GM19239 (cell line): ENCODE measurements at places on chromosomes 3 and 15.

DNA sequence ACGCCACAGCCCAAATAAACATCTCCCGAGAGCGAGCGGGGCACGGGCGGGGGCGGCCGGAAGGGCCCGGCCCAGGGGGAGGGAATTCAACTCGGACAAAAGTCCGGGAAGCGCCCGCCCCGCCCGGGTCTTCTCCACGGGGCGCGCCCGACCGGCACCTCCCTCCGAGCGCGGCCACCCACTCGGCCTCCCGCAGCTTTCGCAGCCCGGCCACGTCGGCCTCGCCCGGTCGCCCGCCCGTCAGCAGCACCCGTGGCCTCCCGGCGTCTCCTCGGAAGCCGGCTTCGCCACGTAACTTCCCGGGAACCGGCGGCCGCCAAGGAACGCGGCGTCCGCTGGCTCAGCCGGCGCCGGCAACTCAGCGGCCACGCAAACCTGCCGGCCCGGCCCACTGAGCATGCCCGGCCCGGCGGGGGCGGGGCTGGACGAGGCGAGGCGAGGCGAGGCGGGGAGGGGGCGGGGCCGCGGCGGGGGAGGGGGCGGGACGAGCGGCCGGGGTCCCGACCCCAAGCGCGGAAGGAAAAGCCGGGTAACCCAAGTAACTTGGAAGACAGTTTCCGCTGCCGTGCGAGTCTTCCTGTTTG is at the start of gene TJP1:
TJP1 (minus strand) TSS at position 369 of the 584 bp plus-strand sequence. CDS start 440 bp downstream, outside the sequence.
- DNase-seq: no peak

- no peak for DNase-seq
Measured at GRCh38 chr3:80470433-80470832, 702.6 kb upstream of the ROBO1 start.

DNA sequence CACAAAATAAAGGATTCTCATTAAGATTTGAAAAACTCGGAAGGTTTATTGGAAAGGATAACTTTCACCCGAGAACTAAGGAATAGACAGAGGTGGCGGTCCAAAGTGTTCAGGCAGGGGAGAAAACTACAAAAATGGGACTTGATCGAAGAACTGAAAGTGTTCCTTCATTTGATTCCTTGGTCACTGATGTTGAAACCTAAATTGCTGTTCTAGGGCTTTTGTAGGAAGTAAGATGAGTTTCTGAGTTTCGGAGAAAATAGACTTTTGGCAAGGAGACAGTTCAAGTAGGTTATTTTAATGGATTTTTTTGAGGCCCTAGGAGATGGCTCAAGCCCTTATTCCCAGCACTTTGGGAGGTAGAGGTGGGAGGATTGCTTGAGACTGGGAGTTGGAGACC is 1.4 kb downstream of the TRIP4 start:
- no peak for DNase-seq

DNA sequence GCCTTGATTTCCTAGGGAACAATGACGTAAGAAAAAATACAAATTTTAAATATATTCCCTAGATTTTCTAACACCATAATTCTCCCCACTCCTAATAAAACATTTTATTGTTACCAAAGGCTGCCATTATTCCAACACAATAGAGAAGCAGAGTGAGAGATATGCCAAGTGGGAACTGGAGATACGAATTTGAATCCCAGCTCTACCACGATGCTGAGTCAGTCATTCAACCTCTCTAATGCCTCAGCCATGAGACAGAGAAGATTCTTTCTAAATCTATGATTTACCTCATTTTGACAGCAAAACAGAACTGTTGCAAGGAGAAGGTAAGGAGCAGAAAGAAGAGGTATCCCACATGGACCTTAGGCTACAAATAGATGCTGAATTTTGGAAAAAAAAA is 112.5 kb downstream of the IGF2BP2 start:
- no peak for DNase-seq

- no peak for DNase-seq
Measured at GRCh38 chr3:169053427-169053826, 610.1 kb downstream of the MECOM start.

DNA sequence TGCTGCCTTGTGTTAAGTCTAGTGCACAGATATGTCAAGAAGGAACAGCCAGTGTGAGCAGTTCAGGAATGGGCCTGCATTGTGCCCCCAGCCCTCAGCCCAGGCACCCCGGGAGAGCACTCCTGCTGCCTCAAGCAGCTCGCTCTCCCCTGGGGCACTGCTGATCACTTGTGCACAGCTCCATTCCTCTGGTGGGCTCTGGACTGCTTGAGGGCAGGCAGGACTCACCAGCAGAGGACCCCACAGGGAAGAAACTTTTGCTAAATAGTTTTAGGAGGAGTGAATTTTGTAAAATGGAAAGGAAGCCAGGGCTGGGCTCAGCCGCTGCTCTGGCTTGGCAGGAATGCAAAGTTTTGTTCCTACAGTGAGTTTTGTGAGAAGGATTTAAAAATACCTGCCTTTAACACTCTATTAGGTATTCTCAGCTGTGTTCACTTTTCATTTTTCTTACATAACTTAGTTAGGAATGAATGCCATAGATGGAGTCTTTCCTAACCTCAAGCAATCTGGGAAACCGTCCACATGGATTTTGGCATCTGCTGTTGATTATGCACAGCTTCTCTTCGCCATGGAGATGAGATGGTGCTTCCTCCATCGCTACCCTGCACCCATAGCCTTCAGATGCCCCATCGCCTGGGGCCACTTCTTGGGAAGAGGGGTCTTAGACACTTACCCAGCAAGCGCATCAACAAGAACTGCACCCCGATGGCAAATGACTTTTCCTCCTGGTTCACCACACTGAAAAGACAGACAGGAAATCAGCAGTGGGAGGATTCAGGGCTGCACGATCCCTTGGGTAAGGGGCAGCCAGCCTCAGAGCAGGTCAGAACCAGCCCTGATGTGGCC is 42.3 kb upstream of the RAB6B start:
- no peak for DNase-seq

- DNase-seq: no peak
Measured at GRCh38 chr3:52046186-52046901, 10.0 kb downstream of the DUSP7 start.

- DNase-seq: no peak
Measured at GRCh38 chr15:29880341-29880740, 58.1 kb upstream of the TJP1 start.

GRCh38 chr15:36079021-36079420 is 500.4 kb upstream of the CDIN1 start:
- DNase-seq: no peak

GRCh38 chr3:129764090-129764489 is 129.4 kb downstream of the TMCC1 start:
- DNase-seq: no peak

DNA sequence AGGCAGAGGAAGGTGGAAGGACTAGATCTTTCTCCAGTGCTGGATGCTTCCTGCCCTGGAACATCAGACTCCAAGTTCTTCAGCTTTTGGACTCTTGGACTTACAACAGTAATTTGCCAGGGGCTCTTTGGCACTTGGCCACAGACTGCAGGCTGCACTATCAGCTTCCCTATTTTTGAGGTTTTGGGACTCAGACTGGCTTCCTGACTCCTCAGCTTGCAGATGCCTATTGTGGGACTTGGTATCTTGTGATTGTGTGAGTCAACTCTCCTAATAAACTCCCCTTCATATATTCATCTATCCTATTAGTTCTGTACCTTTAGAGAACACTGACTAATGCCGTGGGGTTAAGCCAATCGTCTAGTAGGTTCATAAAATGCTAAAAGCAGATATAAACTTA is 8.8 kb upstream of the B3GNT5 start:
- no peak for DNase-seq

DNA sequence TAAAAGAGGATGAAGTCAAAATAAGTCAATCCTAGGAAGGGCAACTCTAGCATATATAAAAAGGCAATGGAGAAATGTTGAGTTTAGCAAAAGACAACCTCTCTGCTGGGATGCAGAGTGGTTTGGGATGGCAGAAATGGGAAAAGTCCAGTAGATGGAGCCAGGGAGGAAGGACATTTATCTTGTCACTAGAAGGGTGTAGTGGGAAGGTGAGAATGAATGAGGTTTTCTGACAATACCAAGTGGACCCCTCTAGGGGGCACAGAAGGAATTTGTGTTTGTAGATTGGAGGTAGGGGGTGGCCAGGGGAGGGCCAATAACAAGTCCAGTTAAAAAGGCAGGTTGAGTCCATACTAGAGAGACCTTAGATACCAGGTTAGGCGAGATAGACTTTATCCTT is 80.0 kb downstream of the THSD4 start:
- DNase-seq: no peak

DNA sequence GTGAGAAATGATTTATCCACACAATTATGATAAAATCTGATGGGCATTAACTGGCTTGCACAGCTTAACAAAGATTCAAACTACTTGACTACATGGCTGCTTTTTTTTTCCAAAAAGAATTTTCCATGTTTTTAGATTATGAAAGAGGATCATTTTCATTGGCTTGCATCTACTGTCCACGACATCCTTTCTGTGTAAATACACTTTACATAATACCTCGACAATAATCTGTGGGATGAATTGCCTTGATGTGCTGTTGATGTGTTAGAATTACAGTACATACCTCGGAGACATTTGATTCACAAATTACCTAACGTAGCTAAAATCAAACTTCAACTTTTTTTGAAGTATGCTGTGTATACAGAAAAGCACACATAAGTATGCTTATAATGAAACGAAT is 104.4 kb downstream of the PPP2R3A start:
- no peak for DNase-seq

- no peak for DNase-seq
Measured at GRCh38 chr3:176562331-176562730, 635.0 kb downstream of the TBL1XR1 start.

GRCh38 chr3:70078778-70079177 is 79.2 kb downstream of the SAMMSON start:
- no peak for DNase-seq

GRCh38 chr3:60363817-60364216 is 887.4 kb downstream of the FHIT start:
- DNase-seq: no peak

DNA sequence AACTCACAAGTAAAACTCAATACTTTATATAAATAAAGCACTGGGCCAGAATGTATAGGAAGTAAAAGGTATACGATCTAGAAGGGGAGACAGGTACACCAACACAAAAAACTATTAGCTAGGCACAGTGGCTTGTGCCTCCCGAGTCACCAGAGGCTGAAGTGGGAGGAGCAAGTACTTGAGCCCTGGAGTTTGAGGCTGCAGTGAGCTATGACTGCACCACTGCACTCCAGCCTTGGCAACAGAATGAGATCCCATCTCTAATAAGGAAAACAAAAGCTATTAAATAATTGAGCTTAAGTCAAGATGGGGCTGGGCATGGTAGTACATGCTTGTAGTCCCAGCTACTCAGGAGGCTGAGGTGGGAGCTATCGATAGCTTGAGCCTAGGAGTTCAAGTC is 17.0 kb downstream of the PIK3CB start:
- DNase-seq: no peak

GRCh38 chr3:99730870-99731269 is 86.8 kb upstream of the CMSS1 start:
- no peak for DNase-seq

GRCh38 chr3:38824349-38824748 is 8.3 kb upstream of the SCN10A start:
- DNase-seq: no peak
